ENCODE measurements at places on chromosomes 16 and 17.

DNA sequence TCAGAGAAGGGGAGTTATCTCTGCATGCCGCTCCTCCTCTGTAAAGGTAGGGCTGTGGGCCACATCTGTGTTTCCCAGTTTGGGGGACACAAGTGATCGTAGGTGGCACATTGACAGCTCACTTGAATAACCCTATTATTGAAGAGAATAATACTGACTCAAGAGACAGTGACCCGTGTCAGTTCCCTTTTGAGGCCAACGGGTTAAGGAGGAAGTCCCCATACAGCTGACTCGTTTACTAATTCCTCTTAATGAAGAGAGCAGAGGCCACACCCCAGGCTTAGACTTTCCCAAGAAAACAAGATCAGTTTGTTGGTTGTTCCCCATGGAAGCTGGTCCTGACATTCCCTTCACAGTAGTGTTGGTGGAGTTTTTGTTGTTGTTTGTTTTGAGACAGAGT, 33.0 kb downstream of the IL4R start:
- DNase-seq, result no peak

GRCh38 chr16:23687034-23687808, 8.5 kb downstream of the PLK1 start:
- DNase-seq, result no peak

GRCh38 chr16:71479420-71479819, 9.7 kb downstream of the ZNF19 start:
- DNase-seq, result no peak

GRCh38 chr17:49497148-49498028, 2.3 kb downstream of the NGFR start:
- no peak for DNase-seq

GRCh38 chr16:85746460-85747215, 4.3 kb downstream of the C16orf74 start:
- no peak for DNase-seq

DNA sequence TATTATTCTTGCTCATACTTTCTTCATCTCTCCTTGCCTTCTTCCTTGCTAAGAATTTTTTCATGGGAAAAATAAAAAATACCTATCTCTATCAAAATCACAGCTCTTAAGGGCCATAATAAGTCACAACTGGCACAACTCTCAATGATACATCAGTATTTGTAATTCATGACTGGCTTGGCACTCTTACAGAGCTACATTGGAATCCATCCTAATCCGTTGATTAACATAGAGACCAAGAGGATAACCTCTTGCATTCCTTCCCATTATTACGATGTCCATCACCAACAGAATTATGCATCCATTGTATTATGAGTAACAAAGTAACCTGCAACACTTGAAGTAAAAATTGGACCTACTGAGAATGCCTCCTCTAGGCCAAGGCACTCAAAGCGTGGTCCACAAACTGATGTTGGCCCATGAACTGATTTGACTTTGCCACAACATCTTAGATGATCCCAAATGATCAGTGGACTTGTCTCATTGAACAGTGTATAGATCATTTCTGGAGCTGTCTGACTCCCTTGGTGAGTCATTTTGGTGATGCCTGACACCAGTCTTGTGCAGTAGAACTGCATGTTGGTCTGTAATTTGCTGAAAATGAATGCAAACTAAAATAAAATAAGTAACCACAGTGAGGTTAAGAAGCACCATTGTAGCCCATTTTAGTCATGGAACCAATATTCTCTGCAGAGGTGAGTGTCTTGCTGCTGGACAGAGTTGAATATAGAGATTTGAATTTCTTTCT, 163.2 kb downstream of the AXIN2 start:
- no peak for DNase-seq

DNA sequence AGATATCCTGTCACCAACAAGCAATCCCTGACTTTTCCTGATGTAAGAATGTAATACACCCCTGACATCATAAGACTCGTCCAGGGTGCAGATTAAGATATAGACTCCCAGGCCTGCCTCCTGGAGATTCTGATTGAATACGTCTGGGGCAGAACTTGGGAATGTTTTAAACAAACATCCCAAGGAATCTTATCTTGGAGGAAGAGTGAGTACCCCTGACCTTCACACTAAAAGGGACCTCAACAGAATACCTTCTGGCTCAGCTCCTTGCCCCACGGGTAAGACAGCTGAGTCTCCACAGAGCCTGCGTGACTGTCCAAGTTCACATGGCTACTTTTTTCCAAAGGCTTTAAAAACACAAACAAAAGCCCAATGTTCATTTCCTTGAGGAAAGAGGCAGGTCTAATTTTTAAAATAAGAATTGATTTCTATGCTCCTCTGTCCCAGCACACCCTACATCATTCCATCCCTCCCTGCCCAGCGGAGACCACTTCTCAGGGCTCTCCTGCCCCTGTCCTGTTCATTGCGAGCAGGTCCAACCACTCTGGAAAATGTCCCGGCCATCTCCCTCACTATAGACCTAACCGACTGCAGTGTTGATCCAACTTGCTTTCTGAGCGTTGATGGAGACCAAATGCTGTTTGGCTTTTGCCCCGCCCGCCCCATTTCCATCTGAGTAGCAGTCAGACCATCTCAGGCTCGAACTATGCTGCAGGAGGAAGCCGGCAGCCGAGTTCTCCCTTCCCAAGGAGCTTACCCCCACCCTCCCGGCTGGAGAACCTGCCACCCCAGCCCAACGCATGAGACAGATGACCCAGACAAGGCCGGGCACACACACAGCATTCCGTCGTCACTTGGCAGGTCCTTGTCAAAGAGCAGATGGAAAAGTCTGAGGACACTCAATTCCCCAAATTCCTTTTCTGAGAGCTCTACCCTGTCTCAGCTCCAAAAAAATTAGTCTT, 44.1 kb upstream of the MYH10 start:
- DNase-seq, result no peak

DNA sequence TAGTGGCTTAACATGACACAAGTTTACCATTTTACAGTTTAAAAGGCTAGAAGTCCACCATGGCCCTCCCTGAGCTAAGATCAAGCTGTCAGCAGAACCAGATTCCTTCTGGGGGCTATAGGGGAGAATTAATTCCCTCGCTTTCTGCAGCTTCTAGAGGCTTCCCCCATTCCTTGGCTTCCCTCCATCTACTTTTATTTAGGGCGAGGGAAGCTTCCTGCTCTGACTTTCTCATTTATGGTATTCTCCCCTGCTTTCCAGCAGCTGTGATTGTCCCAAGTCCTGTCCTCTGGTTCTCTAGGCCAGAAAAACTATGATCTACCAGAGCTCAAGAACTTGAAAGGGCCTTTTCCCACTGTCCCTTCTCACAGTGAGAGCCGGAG, 4.3 kb downstream of the CETP start:
- no peak for DNase-seq

GRCh38 chr16:58026705-58027160, 1.2 kb downstream of the MMP15 start:
- no peak for DNase-seq

DNA sequence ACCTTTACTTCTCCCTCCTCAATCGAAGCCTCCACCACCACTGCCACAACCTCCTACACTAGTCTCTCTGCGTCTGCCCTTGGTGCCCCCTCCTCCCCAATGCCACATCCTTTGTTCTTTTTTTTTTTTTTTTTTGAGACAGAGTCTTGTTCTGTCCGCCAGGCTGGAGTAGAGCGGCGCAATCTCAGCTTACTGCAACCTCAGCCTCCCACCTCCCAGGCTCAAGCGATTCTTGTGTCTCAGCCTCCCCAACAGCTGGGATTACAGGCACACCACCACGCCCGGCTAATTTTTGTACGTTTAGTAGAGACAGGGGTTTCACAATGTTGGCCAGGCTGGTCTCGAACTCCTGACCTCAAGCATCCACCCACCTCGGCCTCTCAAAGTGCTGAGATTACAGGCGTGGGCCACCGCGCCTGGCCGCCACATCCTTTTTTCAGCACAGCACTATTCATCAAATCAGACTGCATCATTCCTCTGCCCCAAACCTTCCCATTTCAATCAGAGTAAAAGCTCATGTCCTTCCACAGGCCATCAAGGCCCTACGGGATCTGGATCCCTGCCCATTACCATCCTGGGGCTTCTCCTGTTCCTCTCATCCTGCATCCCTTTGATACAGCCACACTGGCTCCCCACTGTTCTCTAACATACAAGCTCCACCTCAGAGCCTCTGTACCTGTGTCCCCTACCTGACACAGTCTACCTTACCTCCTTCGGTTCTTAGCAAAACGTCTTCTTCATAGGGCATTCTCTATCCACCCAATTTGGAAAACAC, 2.0 kb downstream of the KLHL11 start:
- no peak for DNase-seq

DNA sequence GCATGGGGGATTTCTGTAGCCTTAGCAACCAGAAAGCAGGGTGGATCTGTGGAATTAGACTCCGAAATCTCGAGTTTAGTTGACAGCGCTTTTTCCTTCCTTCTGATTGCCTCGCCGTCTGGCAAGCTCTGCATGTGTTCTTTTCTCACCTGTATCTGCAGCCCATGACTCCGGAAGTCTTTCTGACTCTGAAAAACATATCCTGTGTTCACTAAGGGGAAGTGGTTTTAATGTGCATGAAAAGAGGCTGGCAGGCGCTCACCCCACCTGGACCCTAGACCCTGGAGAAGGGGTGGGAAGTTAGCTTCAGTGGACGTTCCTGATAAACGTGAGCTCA, 158.5 kb downstream of the RPTOR start:
- no peak for DNase-seq

DNA sequence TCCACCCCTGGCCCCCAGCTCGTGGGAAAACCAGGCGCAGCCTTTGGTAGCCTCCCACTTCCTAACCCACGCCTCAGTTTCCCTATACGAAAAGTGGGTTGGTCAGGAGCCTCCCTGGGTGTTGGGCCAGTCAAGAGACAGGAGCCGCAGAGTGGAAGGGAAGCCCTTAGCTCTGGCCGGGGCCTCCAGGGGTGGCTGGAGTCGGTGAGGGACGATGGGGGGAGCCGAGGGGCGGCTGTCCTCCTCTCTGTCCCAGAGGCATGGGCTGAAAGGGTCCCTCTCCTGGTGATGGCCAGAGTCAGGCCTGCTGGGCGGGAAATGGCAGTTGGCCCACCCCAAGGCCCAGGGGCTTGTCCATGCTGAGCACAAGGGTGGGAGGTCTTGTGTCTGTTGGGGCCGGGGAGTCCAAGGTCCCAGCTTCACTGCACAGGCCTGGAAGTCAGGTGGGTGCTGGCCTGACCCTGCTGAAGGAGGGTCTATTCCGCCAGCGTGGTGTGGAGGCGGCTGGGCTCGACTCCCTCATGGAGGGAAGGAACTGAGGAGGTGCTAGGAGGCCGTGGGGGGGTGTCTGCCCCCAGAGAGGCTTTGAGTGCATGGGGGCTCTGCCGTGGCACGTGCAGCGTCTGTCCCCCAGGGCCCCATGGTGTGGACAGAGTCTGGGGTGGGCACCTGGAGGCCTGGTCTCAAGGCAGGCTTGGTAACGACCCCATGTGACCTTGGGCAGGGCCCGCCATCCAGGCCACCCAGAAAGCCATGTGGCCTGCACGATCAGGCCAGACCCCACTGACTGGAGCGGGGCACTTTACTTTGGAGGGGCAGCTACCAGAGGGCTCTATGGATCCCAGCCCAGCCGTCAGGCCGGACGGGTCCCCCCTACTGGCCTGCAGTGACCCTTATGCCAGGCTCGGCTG, 1.1 kb downstream of the SLC16A3 start:
- DNase-seq, result no peak

- no peak for DNase-seq
Measured at GRCh38 chr17:37300683-37301082, 75.1 kb upstream of the C17orf78 start.

Measured in AG09309 (cell line).